ENCODE measurements at places on chromosomes 7 and 10.

DNA sequence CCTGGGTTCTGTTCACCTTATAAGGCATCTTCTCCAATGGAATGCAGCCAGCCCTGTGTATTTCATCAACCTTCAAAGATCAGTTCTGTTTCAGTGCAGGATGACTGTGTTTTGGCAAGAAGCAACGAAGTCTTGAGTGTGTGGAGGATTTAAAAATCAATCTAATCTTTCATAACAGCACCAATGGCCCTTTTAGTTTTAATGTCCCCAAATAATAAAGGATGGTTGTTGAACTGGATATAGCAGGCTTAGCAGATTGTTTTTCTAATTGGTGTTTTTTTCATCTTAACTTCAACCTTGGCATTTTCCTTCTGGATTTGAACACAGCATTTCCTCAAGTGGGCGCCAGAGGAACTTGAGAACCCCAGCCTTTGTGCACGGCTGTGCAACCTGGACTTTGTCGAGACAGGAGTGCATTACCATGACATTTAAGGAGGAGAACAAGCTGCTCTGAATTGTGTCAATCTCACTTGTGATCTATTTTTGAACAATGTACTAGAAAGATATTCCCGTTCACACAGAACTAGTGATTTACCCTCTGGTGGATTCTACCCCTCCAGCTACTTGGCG, 313.3 kb upstream of the AKR1E2 start:
- DNase-seq, result peak; percentile 49
- H3K27me3 ChIP-seq, result no peaks in the 10 kb centered on the region
- no peak overlapping the region for H3K27ac ChIP-seq
- H3K36me3 ChIP-seq, result no peaks in the 10 kb centered on the region

DNA sequence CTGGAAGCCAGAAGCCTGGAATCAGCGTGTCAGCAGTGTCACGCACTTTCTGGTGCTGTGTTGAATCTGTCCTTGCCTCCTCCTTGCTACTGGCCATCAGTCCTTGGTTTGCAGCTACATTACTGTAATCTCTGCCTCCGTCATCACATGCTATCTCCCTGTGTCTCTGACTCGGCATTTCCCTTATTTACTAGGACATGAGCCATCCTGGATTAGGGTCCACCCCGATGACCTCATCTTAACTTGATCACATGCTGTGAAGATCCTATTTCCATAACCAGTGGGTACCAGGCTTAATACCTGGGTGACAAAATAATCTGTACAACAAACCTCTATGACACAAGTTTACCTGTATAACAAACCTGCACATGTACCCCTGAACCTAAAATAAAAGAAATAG, 518.0 kb upstream of the KLF6 start:
- H3K27me3 ChIP-seq, result no peaks in the 10 kb centered on the region
- H3K4me1 ChIP-seq, result no peaks in the 10 kb centered on the region
- H3K27ac ChIP-seq, result no peak overlapping the region
- no peak overlapping the region for H3K4me3 ChIP-seq
- no peaks in the 10 kb centered on the region for H3K36me3 ChIP-seq
- no peak for DNase-seq

- no peaks in the 10 kb centered on the region for H3K36me3 ChIP-seq
- H3K4me3 ChIP-seq, result no peak overlapping the region
- peaks cover 24% of the 10 kb centered on the region for H3K4me1 ChIP-seq
- DNase-seq, result peak; percentile 81
- H3K27ac ChIP-seq, result peak overlapping the region; percentile 44
Measured at GRCh38 chr10:88243836-88244730, 339.0 kb downstream of the RNLS start.

DNA sequence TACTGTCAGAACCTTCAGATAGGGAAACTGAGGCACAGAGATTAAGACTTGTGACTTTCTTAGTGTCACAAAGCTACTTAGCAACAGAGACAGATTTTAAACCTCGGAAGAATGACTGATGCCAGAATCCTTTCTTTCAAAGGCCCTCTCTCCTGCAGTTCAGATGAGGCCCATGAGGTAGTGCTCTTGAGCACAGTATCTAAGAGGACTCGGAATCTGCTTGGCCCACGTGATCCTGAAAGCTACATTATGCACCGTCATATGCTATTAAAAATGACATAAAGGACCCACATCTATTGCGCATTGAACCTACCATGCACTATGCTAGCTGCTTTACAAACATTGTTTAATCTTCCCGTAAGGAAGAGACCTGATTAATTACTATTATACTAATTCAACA, 355.9 kb downstream of the SFMBT2 start:
- no peak overlapping the region for H3K27ac ChIP-seq
- no peaks in the 10 kb centered on the region for H3K36me3 ChIP-seq
- H3K4me1 ChIP-seq, result no peaks in the 10 kb centered on the region

DNA sequence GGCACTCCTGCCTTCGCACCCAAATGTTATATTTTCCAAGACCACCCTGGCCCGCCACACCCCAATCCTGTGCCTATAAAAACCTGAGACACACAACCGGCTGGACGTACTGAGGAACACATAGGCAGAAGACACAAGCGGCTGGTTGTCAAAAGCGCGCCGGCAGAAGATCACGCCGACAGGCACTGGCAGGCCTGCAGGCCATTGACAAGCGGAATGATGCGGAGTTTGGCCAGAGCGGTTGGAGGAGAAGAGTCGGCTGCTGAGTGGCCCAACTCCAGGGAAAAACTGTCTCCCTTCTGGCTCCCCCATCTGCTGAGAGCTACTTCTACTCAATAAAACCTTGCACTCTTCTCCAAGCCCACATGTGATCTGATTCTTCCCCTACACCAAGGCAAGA, 39.7 kb upstream of the SAMD8 start:
- H3K27ac ChIP-seq, result no peak overlapping the region
- H3K4me3 ChIP-seq, result no peak overlapping the region
- no peaks in the 10 kb centered on the region for H3K36me3 ChIP-seq
- H3K27me3 ChIP-seq, result no peaks in the 10 kb centered on the region

- no peaks in the 10 kb centered on the region for H3K4me1 ChIP-seq
- no peaks in the 10 kb centered on the region for H3K27me3 ChIP-seq
- H3K36me3 ChIP-seq, result no peaks in the 10 kb centered on the region
- H3K4me3 ChIP-seq, result no peak overlapping the region
- no peak for DNase-seq
Measured at GRCh38 chr7:87648316-87648715, 20.1 kb downstream of the RUNDC3B start.

DNA sequence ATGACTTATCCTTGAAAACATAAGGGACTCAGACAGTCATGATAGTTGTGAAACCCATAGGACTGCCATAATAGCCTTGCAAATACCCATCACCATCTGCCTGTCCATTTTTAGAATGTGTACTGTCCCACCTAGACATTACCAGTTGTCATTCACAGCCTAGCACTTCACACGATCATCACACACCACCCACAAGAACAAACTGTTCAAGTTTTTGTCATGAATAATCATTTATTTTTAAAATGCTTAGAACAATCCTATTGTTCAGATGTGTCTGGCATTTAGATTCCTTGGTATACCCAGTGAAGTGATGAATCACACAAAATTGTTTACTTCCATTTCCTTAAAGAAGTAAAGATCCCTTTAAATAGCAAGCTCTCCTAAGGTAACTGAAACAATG, 46.6 kb downstream of the CCDC3 start:
- H3K27me3 ChIP-seq, result no peaks in the 10 kb centered on the region
- no peak overlapping the region for H3K27ac ChIP-seq
- H3K36me3 ChIP-seq, result no peaks in the 10 kb centered on the region
- H3K4me3 ChIP-seq, result no peak overlapping the region
- no peaks in the 10 kb centered on the region for H3K4me1 ChIP-seq

DNA sequence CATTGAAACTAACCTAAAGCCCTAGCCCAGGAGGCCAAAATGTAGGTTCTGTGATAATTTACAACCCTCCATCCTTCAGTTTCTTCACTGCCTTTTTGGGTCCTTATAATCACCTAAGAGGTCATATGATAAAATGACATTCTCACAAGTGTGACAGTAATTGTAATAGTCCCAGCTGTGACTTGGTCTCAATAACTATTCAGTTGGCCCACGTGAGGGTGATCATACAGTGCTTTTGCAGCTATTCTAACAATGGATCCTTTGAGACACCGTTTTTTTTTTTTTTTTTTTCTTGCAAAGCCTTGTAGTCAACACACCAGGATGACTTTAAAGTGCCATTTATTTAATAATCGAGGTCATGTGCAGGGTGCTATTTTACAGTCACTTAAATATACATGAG, 760.0 kb downstream of the PHTF2 start:
- H3K27ac ChIP-seq, result no peak overlapping the region
- DNase-seq, result no peak
- no peaks in the 10 kb centered on the region for H3K27me3 ChIP-seq
- H3K36me3 ChIP-seq, result no peaks in the 10 kb centered on the region
- H3K4me1 ChIP-seq, result no peaks in the 10 kb centered on the region

DNA sequence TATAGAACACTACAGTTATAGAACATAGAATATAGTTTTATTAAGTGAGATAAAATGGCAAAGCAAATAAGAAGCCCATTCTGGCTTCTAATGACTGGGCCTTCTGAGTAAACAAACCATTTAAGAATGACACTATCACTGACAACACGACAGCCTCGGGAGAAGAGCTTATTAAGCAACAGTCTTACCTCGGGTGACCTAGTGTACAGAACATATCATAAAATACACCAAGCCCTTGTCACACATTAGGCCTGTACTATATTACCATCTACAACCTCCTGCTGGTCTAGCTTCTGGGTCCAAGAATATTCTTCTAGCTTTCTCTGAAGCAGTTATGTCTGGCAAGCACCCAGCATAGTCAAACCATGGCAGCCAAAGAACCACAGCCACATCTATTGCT, 32.0 kb downstream of the CCDC186 start:
- H3K27ac ChIP-seq, result no peak overlapping the region
- no peak for DNase-seq
- H3K4me1 ChIP-seq, result no peaks in the 10 kb centered on the region
- no peak overlapping the region for H3K4me3 ChIP-seq
- no peaks in the 10 kb centered on the region for H3K27me3 ChIP-seq
- H3K36me3 ChIP-seq, result peaks cover 9% of the 10 kb centered on the region

DNA sequence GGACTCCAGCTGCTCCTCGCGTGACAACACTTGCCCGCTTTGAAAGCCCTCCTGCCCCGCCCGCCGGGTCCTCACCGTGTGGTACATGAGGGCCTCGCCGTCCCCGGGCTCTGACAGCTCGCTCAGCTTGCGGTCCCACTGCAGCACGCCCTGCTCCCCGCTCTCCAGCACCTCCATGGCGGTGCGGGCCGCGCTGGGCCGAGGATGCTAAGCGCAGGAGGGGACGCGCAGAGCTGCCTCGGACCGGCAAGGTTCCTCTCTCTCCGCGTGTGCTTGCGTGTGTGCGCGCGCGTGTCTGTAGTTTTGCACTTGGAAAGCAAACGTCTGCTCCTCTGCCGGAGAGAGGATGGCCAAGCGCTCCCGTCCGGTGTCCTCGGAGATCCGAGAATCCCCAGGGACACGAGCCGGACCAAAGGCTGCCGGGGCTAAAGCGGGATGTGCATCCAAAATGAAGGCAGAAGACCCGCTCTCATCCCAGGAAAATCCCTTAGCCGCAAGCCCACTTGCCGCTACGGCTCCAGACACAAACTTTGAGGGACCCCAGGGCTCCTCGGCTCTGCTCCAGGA, at the start of gene CREB3L2:
TSS of gene CREB3L2 (minus strand) at position 558 of the 567 bp plus-strand sequence. CDS start at position 177, 381 bp downstream.
- peak within 1 kb of the TSS; percentile 96 for H3K27ac ChIP-seq
- no peaks in the 10 kb centered on the region for H3K27me3 ChIP-seq
- peak within 1 kb of the TSS; percentile 83 for H3K4me3 ChIP-seq
- H3K4me1 ChIP-seq, result peaks cover 29% of the 10 kb centered on the region
- peak; percentile 59 for DNase-seq
- H3K36me3 ChIP-seq, result peaks cover 6% of the 10 kb centered on the region

DNA sequence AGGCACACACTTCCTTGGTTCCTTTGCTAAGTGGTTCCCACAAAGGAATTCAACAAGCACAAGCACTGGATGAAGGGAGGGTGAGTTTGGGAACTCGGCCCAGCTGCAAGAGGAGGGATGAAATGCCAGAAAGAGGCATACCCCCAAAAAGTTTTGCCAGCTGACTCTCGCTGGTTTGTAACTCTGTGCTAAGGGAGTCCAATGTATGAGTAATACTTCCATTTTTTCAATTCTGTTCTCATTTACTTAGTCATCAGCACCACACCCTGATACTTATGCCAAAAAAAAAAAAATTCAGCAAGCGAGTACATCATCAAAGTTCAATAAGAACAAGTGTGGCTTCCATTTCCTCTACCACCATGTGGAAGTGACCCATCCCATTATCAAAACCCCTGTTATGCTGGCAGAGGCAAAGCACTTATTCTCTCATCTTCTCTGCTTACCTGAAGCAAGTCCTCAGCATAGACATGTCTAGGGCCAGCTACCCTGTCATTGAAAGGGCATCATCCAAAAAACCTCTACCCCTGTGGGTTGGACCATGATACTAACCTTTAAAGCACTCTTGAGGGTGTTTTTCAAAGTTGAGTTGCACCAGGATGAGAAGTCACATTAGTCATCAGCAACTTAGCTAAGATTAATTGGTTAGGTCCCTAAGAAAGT, 6.9 kb upstream of the HYCC1 start:
- no peaks in the 10 kb centered on the region for H3K27me3 ChIP-seq
- no peak overlapping the region for H3K4me3 ChIP-seq
- H3K27ac ChIP-seq, result peak overlapping the region; percentile 72
- peak; percentile 95 for DNase-seq
- no peaks in the 10 kb centered on the region for H3K36me3 ChIP-seq

DNA sequence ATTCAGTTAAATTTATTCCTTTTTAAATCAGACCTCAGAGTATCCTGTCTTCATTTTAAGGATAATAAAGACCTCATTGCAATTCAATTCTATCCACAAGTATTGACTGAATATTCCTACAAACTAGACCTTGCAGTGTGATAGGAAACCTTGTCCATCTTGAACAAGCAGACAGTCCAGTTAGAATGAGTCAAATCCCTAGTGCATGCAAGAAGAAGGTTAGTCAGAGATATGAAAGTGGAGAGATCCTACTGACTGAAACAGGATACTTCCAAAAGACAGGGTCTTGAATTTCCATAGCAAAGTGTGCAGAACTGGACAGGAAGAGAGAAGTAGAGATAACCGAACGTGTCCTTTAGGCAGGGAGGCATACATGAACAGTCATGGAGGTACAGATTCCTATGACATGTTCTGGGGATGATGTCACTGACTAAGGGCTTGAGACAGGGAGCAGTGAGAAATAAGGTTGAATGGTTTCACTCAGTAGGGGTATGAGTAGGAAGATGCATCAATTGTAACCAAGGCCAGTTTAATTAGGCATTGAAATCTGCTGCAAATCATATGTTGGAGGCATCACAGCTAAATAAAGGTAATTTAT, 45.2 kb downstream of the PPP1R3A start:
- H3K27me3 ChIP-seq, result no peaks in the 10 kb centered on the region
- no peaks in the 10 kb centered on the region for H3K36me3 ChIP-seq
- no peak overlapping the region for H3K4me3 ChIP-seq
- DNase-seq, result peak; percentile 8

- no peaks in the 10 kb centered on the region for H3K36me3 ChIP-seq
- peaks cover 15% of the 10 kb centered on the region for H3K4me1 ChIP-seq
- no peaks in the 10 kb centered on the region for H3K27me3 ChIP-seq
- H3K4me3 ChIP-seq, result no peak overlapping the region
- DNase-seq, result no peak
Measured at GRCh38 chr10:3239066-3239919, 66.7 kb upstream of the PITRM1 start.

GRCh38 chr10:74642901-74643595, 183.4 kb upstream of the KAT6B start:
- no peaks in the 10 kb centered on the region for H3K4me1 ChIP-seq
- no peaks in the 10 kb centered on the region for H3K27me3 ChIP-seq
- no peak overlapping the region for H3K4me3 ChIP-seq
